Endothelial cell (in vitro differentiated cells): ENCODE measurements at places on chromosomes 16 and 17. TPM values are rescaled to one million over a fixed set of nuclear protein-coding genes. Genes with fewer than 3 reads are reported as not detected.

- DNase-seq: no peak
These were observed 6.9 kb upstream of the CHMP6 start for GRCh38 chr17:80984749-80985148.

GRCh38 chr16:68079626-68080344 lies 5.4 kb upstream of the NFATC3 start:
- peak; percentile 37 for DNase-seq

DNA sequence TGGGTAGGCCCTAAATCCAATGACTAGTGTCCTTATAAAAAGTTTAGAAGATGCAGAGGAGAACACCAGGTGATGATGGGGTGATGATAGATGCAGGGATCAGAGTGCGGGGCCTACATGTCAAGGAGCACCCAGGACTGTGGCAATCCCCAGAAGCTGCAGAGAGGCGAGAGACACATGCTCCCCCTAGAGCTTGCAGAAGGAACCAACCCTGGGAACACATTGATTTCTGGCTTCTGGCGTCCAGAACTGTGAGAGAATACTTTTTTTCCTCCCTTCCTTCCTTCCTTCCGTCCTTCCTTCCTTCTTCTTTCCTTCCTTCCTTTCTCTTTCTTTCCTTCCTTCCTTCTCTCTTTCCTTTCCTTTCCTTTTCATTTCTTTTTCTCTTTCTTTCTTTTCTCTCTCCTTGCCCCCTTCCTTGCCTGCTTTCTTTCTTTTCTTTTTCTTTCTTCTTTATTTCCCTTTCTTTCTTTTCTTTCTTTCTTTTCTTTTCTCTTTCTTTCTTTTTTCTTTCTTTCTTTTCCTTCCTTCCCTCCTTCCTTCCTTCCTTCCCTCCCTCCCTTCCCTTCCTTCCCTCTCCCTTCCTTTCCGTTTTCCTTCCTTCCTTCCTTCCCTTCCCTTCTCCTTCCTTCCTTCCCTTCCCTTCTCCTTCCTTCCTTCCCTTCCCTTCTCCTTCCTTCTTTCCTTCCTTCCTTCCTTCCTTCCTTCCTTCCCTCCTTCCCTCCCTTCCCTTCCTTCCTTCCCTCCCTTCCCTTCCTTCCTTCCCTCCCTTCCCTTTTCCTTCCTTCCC lies 134.3 kb downstream of the HAPSTR1 start:
- DNase-seq: no peak

GRCh38 chr16:76816475-76816874 lies 374.5 kb upstream of the MON1B start:
- DNase-seq: no peak

GRCh38 chr17:82346342-82347300 lies 12.4 kb upstream of the TEX19 start:
- no peak for DNase-seq

DNA sequence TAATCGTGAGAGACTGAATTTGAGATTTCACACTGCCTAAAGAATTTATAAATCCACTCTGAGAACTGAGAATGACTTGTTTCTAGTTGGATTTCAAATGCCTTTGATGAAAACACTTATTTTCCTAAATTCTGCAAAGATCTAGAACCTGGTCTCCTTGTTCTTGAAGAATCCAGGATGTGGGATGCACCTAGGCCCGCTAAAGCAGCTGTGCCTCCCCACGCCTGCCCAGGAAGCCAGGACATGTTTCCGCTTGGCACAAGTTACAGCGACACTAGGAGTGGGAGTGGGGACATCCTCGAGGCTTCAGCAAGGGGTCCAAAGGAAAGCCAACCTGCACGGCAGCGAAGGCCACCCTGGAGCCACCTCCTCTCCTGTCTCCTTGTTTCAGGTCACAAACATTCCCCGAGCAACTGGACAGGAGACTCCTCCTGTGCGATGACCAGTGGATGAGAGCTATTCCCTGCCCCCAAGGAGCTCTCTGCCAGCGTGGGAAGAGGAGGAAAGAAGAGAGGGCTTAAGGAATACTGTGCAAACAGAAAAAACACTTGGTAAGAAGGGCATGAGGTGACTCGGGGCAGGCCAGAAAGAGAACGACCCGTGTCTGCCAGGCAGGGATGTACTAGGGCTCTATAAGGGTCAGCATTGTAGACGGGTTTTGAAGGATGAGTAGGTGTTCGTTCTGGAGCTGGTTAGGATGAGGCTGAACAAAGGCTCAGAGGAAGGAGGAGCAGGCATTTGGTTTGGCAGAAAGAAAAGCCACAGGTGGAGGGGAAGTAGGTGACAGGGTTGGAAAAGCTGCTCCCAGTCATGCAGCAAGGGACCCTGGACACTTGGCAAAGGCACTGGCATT lies 11.1 kb downstream of the VAC14 start:
- DNase-seq: no peak

GRCh38 chr17:33120103-33120502 lies 128.5 kb downstream of the SPACA3 start:
- DNase-seq: no peak

DNA sequence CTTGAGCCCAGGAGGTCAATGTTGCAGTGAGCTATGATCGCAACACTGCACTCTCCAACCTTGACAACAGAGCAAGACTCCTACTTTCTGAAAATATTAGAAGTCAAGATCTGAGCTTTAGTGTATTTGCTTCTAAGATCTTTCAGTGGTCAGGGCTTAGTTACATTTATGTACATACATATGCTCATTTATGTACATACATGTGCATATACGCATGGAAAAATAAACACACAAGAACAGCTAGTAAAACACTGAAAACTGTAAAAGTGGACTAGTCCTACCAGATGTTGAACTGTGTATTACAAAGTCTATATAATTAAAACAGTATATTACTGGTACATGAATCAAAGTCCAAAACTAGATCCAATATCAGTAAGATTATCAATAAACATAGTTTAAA lies 28.3 kb downstream of the PTRH2 start:
- DNase-seq: no peak

DNA sequence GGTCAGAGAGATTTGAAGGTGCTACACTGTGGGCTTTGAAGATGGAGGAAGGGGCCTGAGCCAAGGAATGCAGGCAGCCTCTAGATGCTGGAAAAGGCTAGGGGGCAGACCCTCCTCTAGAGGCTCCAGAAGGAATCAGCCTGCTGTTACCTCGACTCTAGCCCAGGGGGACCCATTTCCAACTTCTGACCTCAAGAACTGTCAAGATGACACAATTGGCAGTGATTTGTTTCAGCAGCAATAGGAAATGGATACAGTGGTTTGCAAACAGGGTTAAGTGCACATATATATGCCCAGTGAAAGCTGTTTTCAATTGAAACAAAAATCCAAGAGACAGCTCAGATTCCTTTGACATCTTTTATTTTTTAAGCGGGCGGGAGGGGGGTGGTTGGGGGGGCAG lies 3.7 kb upstream of the ZDHHC1 start:
- no peak for DNase-seq

- DNase-seq: no peak
These were observed 193.9 kb upstream of the SOX9 start for GRCh38 chr17:71926746-71927398.

DNA sequence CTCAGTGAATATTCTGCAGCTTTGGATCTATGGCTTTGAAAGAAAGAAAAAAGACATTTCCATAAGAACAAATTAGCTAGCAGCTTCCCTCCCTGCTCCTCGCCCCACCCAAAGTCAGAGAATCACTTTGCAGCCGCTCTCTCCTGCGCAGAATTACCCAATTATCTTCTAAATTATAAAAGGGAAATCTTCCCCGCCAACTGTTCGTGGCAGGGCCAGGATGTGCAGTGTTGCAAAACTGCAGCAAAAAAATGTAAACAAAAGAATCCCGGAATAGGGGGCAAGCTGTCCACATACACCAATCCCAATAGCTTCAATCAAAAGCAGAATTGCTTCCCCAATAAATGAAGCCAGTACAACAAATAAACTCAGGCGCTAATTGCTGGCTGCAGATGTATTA lies 510.6 kb downstream of the RBFOX1 start:
- no peak for DNase-seq

DNA sequence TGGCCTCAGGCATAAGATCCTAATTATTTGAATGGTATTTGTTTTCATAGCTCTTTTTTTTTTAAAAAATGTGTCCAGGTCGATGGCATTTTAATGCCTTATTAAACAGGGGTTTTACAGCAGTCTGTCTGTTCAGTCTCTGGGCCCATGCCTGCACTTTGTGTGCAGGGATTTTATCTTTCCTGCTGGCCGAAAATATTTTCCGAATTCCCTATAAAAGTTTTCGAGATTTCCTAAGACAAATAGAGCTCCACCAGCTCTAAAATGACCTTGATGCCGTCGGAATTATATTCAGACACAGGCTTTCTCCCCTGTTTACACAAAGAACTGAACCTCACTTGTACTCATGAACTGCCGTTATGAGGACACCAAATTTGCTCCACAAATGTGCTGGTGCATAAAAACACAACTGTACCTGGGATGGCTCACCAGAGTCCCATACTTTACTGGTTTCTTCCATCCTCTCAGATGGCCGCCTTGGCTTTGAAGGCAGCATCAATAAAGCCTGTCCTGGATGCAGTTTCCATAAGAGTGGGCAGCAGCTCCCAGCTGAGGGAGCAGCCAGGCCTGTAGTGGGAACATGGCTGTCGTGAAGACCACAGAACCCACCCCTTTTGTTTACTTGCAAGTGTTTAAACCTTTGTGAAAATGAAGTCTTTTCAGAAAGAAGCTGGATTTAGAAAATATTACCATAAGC lies 44.9 kb downstream of the TBX4 start:
- DNase-seq: no peak

DNA sequence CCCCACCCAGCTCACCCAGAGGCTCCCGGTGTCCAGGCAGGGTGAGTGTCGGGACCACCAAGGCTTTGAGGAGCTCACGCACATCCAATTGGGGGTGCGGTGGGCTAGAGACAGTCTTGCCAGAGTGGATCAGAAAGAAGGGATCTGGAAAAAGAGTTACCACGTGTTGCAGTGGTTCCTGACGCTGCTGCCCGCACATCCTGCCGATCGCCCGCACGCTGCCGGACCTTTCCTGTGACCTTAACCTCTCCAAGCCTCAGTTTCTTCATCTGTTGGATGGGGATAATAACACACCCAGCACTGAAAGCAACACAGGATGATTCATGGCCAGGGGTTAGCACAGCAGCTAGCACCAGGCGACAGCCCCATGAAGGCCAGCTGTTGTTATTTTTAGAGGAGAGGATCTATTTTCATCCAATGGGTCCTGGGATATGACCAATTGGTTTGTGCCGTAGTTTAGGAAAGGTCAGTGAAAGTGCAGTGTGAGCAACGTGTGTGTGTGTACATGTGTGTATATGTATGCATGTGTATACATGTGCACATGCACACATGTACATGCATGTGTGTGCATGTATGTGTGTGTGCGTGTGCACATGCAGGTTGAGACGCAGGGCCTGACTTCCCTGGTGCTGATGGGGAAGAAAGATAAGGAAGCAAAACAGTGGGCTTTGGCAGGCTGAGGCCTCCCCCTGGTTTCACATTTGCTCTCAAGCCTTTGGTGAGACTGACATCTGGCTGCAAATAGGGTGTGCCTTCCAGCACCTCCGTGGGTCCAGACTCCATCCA lies 2.5 kb downstream of the ITGAX start:
- no peak for DNase-seq

DNA sequence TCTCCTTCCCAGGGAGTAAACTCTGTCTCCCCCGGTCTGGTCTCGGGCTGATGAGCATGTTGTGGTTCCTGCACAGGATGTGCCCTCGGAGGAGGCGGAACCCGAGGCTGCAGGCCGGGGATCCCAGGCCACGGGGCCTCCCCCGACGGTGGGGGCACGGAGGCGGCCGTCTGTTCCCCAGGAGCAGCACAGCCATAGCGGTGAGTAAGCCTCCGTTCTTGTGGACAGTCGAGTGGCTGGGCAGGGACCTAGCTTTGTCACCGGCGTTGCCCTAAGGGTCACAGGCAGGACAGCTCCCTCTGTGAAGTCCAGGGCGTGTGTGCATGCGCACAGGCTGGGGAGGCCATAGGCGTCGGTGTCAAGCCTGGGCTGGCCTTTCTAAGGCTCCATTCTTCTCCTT lies 3.5 kb downstream of the ZNF213 start:
- DNase-seq: no peak

DNA sequence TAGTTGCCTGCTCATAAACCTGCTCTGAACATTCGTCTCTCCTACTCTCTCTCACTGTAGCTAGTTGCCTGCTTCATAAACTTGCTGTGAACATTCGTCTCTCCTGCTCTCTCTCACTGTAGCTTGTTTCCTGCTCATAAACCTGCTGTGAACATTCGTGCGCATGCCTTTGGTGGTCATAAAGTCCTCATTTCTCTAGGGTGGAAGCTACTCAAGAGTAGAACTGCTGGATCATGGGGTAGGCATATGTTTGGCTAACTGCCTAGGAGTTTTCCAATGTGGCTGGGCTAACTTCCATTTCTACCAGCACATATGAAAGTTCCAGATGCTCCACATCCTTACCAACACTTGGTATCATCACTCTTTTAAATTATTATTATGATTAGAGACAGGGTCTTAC lies 174.6 kb upstream of the RPH3AL start:
- no peak for DNase-seq

DNA sequence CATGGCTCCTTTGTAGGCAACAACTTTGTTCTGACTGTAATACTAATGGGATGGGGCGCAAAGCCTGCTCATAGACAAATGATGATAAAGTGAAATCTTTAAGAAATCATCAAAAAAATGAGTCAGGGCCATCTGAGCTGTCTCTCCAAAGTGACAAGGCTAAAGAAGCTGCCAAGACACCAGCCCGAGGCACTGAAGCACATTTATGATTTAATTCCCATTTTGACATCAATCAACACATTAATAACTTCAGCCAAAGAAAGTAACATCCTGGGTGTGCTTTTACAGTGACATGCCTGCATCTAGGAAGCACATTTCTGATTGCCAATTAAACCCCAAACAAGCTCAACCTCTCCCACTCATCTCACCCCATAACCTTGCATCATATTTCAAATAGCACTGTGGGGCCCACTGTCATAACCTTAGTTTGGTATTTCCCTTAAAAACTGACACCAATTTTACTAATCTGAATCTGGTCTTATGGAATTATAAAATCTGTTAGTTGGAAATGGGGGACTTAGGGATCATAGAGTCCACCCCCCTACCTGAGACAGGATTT lies 676.6 kb downstream of the TOX3 start:
- DNase-seq: no peak

The DPEP2 gene
- 1.0 TPM for total RNA-seq

The HIGD1B gene
- not detected for total RNA-seq

The USH1G gene
- 0.18 TPM for total RNA-seq

The CHST5 gene
- total RNA-seq: 0.13 TPM

The ZG16B gene
- 1.3 TPM for total RNA-seq
